ENCODE measurements at places on chromosomes 1 and 21. TPM values are rescaled to one million over a fixed set of nuclear protein-coding genes. Genes with fewer than 3 reads are reported as not detected.

CNR2 gene
- not detected for total RNA-seq

GSTM4 gene
- total RNA-seq, result 38.8 TPM

ARHGAP30 gene
- total RNA-seq, result 0.46 TPM

SKI gene
- total RNA-seq, result 39.1 TPM

TTC39A gene
- total RNA-seq, result 10.4 TPM

PODN gene
- not detected for total RNA-seq

TRIM67 gene
- total RNA-seq, result not detected

GNG4 gene
- total RNA-seq, result 16.3 TPM

SPRR1A gene
- not detected for total RNA-seq

RNF186 gene
- not detected for total RNA-seq

LAMTOR5 gene
- total RNA-seq, result 140 TPM

ITLN1 gene
- not detected for total RNA-seq

RGS5 gene
- total RNA-seq, result 6.6 TPM

CDC14A gene
- total RNA-seq, result 2.1 TPM

OR2AK2 gene
- total RNA-seq, result not detected

GABPB2 gene
- total RNA-seq, result 6.6 TPM

ENAH gene
- total RNA-seq, result 167 TPM

NEGR1 gene
- total RNA-seq, result 0.44 TPM

SPRR2E gene
- not detected for total RNA-seq

TSPAN1 gene
- total RNA-seq, result 139 TPM

CCDC27 gene
- total RNA-seq, result not detected

CYB561D1 gene
- total RNA-seq, result 11.6 TPM

ALPL gene
- total RNA-seq, result not detected

MROH7 gene
- 0.45 TPM for total RNA-seq

SPRR2G gene
- not detected for total RNA-seq

NBPF11 gene
- total RNA-seq, result 15.3 TPM

IL10RB gene
- total RNA-seq, result 23.1 TPM

KCNE2 gene
- total RNA-seq, result not detected

LCE1C gene
- total RNA-seq, result not detected

CSF3R gene
- total RNA-seq, result not detected

MSH4 gene
- 0.50 TPM for total RNA-seq

OLFM3 gene
- not detected for total RNA-seq

ENTREP3 gene
- 60.8 TPM for total RNA-seq

CYP4B1 gene
- total RNA-seq, result 3.1 TPM

MAEL gene
- not detected for total RNA-seq

MANEAL gene
- total RNA-seq, result 13.1 TPM

MXRA8 gene
- total RNA-seq, result 0.80 TPM

TNFRSF4 gene
- total RNA-seq, result 0.38 TPM

MIXL1 gene
- total RNA-seq, result not detected

SPRR2B gene
- total RNA-seq, result not detected

SYNC gene
- 2.1 TPM for total RNA-seq
